ENCODE measurements at places on chromosomes 3 and 15.

DNA sequence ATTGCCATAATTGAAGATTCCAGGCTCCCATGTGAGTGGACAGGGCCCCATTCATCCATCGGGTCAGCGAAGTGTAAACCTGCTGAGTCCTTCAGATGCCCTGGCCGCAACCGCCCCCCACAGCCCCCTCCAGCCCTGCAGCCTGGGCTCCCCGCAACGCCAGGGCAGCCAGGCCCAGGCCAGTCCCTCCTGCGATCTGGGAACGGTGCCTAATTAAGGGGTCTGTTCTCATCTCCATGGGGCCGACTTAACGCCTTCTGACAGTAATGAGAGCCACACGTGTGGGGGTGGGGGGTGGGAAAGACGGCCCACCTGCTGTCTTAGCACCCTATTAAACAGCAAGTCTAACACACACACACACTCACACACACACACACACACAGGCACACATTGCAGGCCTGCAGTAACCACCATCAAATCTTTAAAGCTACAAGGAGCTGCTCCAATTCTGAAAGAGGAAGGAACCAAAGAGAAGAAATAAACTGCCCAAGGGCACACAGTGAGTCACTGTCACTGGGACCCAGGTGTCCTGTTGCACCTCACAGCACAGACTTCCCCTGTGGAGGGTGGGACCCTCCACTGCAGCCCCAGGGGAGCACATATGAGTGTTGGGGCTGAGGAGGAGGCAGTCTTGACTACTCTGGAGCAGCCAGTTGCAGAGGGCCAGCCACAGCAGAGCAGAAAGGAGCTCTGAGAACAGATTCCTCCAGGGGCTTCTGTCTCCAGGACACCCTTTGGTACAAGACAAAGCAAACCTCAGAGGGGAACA lies 31.8 kb upstream of the HES1 start:
- DNase-seq, result peak; percentile 95

- no peak for DNase-seq
Measured at GRCh38 chr15:100713163-100713867, 110.9 kb downstream of the ASB7 start.

DNA sequence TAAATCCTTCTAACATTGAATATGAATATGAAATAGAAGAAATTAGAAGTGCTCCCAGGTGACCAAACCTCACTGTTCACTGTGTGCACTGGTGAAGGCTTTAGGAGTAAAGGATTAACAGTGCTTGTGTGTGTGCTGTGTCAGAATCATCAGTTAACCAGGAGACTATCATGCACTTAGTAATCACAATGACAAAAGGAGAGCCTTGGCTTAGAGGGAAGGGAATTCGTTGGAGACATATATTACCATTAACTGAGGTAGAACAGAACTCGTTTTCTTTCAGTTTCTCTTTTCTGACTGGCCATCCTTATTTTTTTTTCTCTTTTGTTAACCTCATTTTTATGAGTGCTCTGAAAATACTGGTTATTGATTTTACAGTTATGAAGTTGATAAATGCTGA lies 213.3 kb upstream of the GBE1 start:
- no peak for DNase-seq

DNA sequence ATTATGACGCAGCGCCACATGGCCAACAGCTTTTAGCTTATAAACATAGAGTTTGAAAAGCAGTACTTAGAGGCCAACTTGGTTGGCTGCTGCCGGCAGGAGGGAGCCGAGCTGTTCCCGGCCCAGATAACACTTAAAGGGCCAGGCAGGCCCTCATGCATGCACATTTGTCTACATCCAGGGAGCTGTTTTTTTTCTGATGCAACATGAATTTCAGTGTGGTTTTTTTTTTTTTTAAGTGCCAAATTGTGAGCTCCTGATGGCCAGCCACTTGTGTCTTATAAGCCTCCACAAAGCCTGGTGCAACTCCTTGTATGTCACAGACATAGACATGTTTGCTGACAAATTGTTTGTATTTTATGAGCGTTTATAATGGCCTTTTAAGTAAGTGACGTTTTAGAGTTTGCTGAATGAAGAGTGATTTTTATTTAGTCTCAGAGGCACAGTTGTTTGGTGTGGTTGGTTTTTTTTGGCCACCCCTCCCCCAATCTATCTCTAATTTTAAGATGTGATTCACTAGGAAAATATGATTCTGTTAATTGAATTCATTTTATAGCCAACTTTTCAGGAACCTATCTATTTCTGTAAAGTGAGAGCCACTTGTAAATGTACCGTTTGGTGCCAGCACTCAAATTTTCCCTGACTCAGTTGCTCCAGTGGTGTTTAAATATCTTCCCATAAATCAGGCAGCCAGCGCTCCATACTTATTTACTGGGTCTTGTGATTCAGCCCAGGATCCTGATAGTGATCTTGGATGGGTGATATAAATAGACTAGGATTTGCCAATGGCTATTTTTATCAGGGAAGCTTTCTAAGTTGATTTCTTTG lies 134.3 kb downstream of the VGLL4 start:
- no peak for DNase-seq

DNA sequence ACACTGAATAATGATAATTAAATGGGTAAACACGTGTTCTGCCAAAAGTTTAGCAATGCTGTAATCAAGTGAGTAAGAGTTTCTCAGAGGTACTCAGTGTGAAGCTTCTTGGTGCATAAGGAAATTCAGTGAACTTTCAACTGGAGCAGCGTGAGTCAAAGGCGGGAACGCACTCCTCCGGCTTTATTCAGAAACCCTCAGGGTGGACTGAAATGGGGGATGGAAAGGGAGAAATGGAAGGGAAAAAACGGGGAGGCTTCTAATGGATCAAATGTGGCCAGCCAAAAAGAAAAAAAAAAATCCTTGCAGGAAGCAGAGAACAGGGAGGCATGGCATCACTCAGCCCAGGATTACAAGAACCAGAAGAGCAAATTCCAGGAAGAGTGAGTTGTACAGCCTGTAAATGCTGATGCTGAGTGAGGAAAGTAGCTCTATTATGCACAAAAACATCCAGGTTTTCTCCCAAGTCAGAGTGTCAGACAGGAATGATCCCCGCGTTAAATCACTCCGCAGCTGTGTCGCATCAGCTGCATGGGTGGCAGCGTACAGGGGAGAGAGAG lies 85.3 kb downstream of the ASB7 start:
- DNase-seq, result no peak

GRCh38 chr3:11850003-11850402 lies 3.3 kb upstream of the TAMM41 start:
- DNase-seq, result peak; percentile 16

DNA sequence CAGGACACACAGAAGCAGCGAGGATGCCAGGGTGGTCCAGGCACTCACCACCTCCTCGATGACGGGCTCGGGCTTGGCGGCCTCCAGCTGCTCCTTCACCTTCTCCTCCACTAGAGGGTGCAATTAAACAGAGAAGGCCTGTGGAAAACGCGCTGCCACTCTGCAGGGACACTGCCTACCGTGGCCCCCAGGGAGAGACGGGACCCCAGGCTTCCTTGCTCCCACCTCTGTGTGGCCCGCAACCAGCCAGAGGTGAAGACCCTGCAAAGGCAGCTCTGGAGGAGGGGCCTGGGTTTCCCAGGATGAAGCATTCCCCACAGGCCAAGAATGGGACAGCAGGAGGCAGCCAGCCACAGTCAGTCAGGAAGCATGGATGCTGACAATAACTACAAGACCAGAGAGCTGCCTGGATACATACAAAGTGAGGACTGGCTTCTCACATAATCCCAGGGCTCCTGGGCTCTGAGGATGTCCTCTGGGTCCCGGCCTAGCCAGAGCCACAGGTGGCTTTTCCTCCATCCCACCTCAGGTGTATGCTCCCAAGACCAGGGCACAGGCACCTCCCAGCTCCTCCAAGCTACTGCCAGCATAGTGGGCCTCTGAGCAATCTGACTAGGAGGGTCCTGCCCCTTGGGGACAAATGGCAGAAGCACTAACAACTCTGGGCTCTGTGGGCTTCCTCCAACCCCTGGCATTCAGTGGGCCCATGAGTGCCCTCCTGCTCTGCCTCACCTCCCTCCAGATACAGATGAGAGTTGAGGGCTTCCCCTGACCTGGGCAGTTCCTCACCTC lies 46.2 kb downstream of the PTH1R start:
- DNase-seq, result peak; percentile 37

All from NAMALWA (cell line).